ENCODE measurements at places on chromosomes 1 and 21.

- DNase-seq = no peak
Measured at GRCh38 chr1:19757641-19758040, 42.1 kb downstream of the TMCO4 start.

GRCh38 chr1:36174713-36175112 is 18.8 kb downstream of the MAP7D1 start:
- no peak for DNase-seq

DNA sequence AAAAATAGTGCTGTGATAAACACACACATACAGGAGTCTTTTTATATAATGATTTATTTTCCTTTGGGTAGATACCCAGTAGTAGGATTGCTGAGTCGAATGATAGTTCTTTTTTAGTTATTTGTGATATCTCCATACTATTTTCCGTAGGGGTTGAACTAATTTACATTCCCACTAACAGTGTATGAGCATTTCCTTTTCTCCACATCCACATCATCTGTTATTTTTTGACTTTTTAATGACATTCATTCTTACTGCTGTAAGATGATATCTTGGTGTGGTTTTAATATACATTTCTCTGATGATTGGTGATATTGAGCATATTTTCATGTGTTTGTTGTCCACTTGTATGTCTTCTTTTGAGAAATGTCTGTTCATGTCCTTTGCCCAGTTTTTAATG is 78.3 kb downstream of the NIBAN1 start:
- DNase-seq = no peak

DNA sequence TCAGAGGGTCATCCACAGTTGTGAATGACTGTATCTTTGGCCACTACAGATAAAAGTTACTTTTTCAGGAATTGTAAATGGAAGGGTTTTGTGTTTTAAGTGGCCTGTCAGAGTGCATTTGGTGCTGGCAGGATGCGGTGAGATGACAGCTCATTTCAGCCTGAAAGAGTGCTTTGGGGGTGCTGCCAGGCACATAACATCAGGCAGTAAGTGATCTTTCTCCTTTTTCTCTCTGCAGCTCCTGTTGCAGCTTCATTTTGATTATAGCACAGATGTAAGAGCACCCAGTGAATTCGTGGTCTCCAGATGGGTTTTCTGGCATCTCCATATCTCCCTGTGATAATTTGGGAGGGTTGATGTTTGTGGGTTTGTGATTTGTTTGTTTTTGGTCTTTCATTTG is 14.8 kb upstream of the FAM163A start:
- no peak for DNase-seq

DNA sequence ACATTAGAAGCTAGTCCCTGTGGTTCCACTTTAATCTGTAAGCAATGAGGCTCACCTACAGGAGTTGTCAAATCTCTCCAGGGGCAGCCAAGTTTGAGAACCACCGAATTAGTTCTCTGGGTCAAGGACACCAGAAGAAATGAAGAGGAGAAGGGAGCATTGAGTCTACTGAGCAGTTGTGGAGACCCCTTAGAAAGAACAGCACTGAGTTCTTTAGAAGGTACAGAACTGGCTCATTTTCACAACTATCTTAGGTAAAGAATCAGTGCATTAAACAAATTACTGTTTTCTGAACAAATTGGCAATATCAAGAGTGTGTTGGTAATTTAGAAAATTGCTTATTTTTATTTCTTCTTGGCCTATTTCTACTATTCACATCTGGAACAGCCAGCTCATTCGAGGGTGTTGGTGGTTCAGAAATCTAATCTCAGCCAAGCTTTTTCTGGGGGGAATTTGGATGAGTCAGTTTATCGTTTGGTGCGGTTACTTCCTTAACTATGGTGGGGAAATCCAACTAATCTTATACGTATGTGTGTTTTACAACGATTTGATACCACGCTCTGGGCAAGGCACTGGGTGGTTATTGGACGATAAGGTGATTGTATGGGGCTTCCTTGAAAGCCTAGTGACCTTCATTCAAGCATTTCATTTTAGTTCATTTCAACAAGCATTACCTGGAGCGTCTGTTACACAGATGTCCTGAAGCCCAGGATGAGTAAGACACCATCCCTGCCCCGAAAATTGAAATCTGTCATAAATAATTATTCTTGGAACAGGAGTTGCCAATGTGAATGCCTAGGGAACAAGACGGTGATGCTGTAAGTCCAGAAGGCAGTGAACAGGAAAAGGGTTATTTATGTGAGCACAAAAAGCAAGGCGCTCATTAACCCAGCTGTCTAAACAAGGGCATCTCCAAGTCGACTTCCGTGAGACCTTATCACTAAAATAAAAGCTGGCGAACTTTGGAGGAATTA is 52.0 kb upstream of the TMPRSS2 start:
- no peak for DNase-seq

Data from activated naive CD8-positive, alpha-beta T cell treated with anti-CD3 and anti-CD28 coated beads, Interleukin-2, amount 50 U/mL, for 16 hours (primary cell).